Right lobe of liver (tissue), 6 donors: ENCODE measurements at places on chromosomes 6 and 20.

- DNase-seq = no peak
Observed at GRCh38 chr6:121858986-121859385, 423.5 kb downstream of the GJA1 start.

GRCh38 chr20:35317416-35318210 is 25.4 kb upstream of the FAM83C start:
- no peak for DNase-seq

- DNase-seq = no peak
Observed at GRCh38 chr6:71589254-71589653, 297.1 kb upstream of the RIMS1 start.

DNA sequence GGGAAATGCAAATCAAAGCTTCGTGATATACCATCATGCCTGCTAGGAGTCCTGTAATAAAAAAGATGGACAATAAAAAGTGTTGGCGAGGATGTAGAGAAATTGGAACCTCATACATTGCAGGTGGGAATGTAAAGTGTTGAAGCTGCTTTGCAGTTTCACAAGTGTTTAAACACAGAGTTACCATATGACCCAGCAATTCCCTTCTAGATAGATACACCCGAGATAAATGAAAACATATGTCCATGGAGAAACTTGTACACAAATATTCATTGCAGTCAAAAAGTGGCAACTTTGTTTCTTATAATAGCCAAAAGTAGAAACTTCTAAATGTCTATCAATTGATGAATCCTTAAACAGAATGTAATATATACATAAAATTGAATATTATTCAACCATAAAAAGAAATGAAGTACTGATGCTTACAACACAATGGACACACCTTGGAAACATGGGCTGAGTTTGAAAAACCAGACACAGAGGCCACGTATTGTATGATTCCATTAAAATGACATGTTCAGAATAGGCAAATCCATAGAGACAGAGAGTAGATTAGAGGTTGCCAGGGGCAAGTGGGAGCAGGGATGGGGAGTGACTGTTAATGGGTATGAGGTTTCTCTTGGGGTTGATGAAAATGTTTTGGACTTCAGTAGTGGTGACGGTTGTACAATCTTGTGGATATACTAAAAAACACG is 20.8 kb upstream of the ERVFRD-1 start:
- no peak for DNase-seq

DNA sequence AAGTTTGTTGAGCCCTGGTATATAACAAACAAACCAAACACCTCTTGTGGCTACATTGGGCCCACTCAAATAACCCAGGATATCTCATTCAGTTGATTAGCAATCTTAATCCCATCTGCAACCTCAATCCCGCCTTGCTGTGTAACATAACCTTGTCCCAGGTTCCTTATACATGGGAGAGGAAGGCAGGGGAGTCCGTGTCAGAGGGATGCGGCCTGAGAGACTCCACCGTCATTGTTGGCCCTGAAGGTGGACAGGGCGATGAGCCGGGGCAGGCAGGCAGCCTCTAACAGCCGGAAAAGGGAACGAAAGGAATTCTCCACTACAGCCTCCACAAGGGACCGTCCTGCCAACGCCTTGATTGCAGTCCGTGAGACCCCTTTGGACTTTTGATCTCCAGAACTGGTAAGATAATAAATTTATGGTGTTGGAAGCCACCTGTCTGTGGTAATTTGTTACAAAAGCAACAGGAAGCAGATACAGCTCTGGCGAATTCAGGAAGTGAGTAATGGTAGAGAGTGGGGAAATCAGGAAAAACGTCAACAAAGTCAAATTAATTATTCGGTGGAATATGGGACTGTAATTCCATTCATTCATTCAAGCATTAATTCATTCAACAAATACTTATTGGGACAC is 124.5 kb upstream of the SALL4 start:
- no peak for DNase-seq

DNA sequence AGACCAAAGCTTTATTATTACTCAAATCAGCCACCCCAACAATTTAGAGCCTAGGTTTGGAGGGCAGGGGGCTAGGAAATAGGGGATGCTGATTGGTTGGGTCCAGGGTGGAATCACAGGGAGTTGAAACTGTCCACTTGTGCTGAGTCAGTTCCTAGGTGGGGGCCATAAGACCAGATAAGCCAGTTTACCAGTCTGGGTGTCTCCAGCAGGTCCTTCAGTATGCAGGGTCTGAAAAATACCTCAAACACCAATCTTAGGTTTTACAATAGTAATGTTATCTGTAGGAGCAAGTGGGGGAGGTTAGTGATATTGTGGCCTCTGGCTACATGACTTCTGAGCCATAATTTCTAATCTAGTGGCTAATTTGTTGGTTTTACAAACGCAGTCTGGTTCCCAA is 63.2 kb downstream of the UBR2 start:
- DNase-seq = no peak

- no peak for DNase-seq
Observed at GRCh38 chr6:15332446-15332845, 86.6 kb downstream of the JARID2 start.

- no peak for DNase-seq
Observed at GRCh38 chr6:81785377-81785776, 32.9 kb upstream of the TENT5A start.

GRCh38 chr6:35368038-35368887 is 25.9 kb downstream of the PPARD start:
- DNase-seq = no peak

DNA sequence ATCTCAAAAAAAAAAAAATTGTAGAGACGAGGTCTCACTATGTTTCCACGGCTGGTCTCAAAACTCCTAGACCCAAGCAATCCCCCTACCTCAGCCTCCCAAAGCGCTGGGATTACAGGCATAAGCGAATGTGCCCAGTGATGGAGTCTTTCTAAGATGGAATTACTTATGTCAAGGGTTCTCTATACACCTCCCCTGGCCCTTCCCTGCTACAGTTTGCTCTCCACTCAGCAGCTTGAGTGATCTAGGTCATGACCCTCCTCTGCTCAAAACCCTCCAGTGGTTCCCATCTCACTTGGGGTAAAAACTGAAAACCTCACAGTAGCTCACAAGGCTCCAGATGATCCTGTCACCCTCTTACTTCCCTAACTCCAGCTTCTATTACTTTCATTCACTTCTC is 1.8 kb upstream of the DNPH1 start:
- DNase-seq = no peak

DNA sequence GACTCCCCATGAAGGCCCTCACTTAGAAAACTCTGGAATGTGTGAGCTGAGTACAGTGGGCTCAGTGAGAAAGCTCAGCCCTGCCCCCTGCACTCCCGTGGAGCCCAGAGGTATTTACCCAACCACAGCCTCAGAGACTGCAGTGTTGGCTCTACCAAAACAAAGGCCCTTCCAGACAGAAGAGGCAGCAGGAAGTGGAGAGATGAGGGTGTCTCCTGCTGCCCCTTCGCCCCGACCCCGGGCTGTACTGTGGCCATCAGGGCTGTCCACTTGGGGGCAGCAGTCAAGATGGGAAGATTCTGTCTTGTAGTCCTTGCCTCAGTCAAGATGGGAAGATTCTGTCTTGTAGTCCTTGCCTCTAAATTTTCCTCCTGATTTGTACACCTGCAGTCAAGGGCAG is 341.3 kb downstream of the TAF4 start:
- DNase-seq = no peak

- no peak for DNase-seq
Observed at GRCh38 chr6:40489798-40490197, 97.4 kb downstream of the LRFN2 start.

DNA sequence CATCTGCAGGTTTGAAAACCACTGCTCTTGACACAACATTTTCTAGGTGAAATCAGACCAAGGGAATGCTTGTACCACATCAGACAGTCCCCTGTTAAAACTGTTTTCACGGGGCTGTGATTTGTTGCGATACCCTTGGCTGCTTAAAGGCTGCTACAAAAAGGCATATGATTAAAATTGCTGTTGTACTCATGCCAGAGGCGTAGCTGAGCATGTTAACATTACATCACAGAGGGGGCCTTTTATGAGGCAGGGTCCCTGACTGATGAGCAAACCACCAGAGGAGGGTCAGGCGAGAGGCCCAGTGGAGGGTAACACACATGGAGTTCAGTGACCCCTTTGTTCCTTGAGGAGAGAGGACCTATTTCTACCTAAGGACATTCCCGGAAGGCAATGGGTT is 70.4 kb upstream of the CDYL start:
- no peak for DNase-seq

- no peak for DNase-seq
Observed at GRCh38 chr6:157706883-157707282, 116.2 kb upstream of the SNX9 start.

GRCh38 chr6:64681416-64682160 is 1025.4 kb downstream of the EYS start:
- no peak for DNase-seq

DNA sequence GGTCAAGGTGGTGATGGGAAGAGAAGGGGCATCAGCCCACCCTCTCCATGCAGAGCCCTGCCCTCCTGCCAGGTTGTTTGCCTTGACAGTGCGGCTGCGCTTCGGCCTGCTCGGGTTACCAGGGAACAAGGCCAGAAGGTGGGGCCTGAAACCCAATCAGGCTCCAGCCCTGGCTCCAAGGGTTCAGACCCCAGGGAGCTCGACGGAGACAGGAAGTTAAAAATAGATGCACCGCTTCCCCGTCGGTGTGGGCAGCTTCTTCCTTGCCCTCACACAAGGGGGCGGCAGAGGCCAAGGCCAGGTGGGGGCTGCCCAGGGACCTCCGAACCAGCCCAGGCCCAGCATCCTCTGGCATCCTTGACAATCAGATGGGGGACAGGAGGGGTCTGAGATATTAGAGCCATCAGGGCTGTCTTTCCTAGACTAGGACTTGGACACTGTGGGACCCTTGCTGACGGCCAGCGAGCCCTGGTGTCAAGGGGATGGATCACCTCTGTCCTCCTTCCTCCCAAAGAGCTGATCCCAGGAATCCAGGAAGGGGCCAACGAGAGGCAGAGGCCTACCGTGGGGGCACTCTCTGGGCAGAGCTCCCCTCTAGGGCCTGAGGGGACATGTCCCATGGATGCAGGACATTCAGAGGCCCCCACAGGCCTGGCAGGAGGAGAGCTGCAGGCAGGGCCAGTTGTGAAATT is 65.2 kb downstream of the RIPOR3 start:
- DNase-seq = no peak

- DNase-seq = no peak
Observed at GRCh38 chr6:45630801-45631200, 253.1 kb upstream of the SUPT3H start.

DNA sequence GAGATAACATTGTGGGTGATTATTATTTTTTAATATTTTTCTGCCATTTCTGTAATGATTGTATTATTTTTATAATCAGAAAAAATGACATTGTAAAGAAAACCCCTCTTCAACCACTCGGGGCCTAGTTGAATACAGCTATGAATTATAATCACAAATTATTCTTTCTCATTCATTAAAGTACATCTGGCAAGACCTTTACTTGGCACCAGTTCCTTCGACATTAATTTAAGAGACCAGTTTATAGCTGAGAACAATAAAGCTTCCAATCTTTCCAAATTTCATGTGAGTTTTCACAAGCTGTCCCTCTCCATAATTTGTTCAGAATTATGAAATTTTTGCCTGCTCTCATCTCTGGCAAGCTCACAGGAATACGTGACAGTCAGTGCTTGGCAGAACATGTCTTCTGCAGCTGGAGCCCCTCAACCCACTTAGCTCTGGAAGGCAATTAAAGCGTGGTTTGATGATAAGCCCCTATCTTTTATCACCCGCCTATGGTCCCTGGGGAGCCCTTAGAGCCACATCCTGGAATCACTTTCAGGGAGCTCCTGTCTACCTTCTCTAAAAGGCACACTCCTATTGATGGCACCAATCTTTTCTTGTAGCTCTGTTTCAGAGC is 237.2 kb upstream of the PRND start:
- no peak for DNase-seq

DNA sequence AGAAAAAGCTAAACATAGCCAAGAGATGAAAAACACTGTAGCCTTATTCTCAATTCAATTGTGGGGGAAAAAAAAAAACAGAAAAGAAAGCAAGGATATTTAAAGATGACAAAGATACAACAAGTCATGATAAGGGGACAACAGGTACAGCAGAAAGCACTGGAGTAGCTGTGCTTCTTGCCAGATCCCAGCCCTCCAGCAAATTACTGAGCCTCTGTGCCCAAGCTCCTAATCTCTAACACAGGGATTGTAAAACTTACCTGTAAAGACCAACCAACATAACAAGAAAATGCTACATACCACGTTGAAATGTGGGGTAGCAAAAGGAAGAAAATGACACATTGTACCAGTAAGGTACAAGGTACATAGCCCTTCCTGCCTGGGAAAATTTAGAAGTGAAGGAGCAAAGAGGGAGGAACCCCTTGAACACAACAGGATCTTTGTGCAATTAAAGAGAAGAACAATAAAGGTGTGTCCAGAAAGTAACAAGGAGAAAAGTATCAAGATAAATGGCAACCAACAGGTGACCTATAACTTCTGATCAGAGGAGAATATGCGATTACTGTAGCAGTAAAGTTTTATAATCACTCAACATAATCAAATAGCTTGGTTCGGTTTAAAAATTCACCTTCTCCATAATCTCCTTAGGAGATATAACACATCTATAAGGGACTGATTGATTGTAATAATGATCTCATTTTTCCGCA is 30.6 kb downstream of the PREP start:
- DNase-seq = no peak

- no peak for DNase-seq
Observed at GRCh38 chr6:138157986-138158638, 3.6 kb upstream of the ARFGEF3 start.

DNA sequence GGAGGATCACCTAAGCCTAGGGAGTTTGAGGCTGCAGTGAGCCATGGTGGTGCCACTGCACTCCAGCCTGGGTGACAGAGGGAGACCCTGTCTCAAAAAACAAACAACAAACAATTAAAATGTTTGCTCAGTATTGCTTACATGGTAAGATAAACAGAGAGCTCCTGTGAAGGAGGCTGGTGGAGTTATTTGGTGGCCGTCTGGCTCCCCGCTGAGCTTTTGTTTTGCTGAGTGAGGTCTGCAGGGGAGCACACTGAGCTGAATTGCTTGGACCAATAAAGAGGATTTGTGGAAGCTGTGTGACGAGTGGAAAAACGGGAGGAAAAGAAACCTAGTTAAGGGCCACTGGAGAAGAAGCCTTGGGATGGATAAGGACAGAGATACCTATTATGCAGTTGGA is 41.1 kb upstream of the BMP6 start:
- DNase-seq = no peak

GRCh38 chr20:61234224-61234890 is 17.7 kb upstream of the CDH4 start:
- no peak for DNase-seq
